Cerebellar nuclear complex (tissue), 1 donor: ENCODE measurements at places on chromosomes 1 and 21.

- DNase-seq = no peak
Measured at GRCh38 chr1:11134898-11135266, 35.2 kb upstream of the EXOSC10 start.

DNA sequence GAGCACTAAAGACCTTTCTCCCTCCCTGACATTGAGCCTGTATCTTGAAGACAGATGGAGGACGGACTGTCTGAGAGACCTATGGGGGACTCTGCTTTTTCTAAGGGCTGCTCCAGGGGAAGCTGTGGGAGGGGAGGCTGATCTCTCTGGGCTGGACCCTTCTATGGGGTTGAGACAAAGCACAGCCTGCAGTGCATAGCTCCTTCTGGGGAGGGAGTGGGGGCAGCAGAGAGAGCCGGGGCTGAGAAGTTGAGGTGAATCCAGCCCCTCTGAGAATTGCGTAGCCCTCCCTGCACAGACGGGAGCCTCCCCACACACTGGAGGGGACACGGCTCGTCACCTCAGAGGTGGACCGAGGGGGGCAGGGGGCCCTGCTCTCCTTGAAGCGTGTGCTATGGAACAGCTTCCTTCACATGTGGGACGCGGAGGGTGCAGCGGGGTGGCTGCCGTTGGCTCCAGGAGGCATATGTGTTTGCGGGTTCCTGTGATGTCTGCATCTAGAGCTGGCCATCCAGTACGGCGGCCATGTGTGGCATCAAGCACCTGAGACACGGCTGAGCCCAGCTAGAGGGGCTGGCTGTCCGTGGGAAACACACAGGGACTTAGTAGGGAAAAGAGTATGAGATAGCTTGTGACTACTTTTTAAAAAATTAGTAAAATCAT is 299.1 kb downstream of the CAMTA1 start:
- no peak for DNase-seq

DNA sequence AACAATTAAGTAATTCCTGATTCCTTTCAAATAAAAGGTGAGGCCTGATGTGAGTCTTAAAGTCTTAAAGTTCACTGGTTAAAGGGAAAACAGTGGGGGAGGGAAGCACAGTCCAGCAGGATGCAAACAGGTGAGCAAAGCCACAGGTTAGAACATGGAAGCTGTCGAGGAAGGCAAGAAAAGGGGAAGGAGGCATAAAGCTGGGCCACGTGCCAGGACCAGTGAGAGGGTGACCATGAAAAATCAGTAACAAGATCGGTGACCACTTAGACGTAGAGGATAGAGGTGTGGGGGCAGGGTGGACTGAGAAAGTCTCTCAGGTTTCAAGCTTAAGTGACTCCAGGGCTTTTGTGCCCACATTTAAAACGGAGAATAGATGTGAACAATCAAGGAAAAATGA is 231.3 kb downstream of the SETD4 start:
- DNase-seq = no peak

GRCh38 chr1:6414443-6414844 is 5.3 kb downstream of the HES2 start:
- DNase-seq = no peak

GRCh38 chr1:6294080-6294889 is 33.4 kb upstream of the GPR153 start:
- no peak for DNase-seq

- DNase-seq = no peak
Measured at GRCh38 chr21:42679319-42680057, 26.1 kb downstream of the PDE9A start.

GRCh38 chr1:242239398-242239797 is 240.5 kb upstream of the MAP1LC3C start:
- DNase-seq = no peak

DNA sequence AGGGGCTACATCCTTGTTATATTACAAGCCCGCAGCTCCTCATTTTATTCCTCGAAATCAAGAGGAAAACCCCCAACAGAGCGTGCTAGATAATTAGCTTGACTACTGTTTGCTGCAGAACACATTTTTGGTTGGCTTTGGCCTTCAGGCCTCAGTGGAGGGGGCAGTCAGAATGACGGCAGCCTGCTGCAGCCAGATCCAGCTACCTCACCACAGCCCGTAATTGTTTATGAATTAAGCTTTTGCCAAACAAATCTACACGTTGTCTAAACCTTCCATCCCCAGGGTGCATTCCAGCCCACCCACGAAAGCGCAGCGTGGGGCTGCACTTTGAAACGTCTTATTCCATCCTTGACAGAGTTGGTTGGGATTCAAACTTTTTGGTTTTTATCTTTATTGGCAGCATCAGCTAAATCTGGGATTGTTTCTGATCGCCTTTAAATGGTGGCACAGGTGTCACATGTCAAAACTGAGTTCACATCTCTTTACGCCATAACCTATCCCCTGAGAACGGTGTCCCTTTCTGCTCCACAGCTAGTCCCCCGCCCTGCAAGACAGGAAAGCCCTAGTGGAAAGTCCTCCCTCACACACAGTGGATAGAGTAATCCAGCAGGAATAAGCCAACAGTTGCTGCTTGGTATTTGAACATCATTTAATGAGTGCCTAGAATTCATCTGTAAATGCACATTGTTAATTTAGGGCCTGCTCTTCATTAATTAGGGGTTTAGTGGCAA is 195.5 kb downstream of the LMO4 start:
- no peak for DNase-seq

DNA sequence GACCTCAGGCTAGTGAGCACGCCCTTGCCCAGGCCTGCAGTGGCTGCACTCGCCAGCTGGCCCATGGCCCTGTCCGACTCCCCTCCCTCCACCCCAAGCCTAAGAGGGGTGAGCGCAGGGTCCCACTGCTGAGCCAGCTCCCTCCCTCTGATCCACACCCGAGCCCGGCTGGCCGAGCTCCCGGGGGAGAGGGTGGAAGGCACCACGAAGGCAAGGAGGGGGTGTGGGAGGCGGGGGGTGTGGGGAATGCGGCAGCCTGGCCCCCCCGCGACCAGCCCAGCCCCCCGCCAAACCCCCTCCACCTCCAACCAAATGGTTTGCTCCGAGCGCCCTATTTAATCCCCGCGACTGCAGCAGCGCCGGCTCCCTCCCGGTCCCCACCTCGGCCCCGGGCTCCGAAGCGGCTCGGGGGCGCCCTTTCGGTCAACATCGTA is at the start of gene CADM3:
Gene CADM3 (plus strand): TSS at position 362 of the 434 bp plus-strand sequence. CDS start 151 bp downstream, outside the sequence.
- no peak for DNase-seq

DNA sequence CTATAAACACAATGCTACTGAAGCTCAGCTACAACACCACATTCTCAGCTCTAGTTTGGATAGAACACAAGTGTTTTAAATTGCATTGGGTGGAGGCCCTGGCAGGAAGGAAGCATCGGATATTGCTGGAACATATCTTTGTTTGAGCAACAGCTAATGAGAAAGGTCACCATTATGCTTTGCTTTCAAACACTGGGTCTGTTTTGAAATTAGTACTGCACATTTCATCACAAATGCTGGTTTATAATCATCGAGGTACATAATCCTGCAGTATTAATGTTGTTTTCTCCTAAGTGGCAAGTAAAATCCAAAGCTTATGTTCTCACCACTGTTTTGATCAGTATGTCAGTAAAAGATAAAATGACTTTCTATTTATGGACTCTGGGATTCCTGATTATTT is 61.5 kb upstream of the ARHGAP29 start:
- no peak for DNase-seq

DNA sequence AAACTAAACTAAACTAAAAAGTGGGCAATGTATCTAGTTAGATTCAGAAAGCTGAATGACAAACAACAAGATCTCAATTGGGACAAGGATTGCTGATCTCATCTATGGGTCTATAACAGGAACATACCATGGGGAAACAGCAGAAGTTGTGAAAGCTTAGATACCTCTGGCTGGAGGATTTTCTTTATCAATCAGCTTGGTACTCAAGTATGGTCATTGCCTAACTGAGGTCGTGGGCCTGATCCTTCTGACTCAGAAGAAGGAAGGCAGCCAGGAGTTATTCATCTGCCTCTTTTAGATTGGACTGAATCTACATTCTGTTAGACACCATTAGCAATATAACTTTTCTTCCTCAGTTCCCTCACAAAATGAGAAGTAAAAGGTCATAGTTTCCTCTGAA is 39.7 kb downstream of the DNTTIP2 start:
- no peak for DNase-seq

DNA sequence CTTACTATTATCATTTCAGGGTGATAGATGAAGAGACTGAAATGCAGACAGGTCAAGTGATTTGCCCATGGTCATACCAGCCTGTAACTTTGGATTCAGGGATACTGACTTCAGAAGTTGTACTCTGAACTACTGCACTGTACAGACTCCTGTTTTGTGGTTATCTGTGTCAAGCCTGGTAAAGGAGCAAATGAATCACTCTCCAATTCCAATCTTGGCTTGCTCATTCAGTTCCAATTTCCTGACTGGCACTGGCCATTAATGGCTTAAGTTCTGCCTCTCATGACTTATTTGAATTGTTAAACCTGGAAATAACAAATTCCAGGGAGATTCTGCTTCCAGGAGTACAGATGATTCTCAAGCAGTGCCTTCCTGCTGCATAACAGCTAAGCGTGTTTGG is 45.4 kb upstream of the PLD5 start:
- DNase-seq = no peak

DNA sequence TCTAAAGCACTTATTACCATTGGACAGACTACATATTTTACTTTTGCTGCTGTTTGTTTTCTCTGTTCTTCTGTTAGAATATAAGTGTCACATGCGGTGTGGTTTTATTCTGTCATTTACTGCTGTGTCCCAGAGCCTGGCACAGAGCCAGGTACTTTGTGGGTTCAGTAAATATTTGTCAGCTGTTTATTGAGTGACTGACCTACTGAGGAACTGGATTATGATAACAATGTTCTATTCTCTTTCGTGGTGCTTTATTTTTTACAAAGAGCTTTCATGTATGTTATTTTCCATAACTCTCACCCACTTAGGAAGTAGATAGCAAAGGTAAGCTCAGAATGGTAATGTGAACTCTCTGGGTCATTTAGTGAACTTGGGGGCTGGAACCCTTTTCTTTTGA is 118.8 kb downstream of the RWDD3 start:
- DNase-seq = no peak

GRCh38 chr21:15060543-15061175 is 4.1 kb downstream of the NRIP1 start:
- no peak for DNase-seq

GRCh38 chr21:43632373-43632905 is 26.8 kb downstream of the HSF2BP start:
- no peak for DNase-seq

DNA sequence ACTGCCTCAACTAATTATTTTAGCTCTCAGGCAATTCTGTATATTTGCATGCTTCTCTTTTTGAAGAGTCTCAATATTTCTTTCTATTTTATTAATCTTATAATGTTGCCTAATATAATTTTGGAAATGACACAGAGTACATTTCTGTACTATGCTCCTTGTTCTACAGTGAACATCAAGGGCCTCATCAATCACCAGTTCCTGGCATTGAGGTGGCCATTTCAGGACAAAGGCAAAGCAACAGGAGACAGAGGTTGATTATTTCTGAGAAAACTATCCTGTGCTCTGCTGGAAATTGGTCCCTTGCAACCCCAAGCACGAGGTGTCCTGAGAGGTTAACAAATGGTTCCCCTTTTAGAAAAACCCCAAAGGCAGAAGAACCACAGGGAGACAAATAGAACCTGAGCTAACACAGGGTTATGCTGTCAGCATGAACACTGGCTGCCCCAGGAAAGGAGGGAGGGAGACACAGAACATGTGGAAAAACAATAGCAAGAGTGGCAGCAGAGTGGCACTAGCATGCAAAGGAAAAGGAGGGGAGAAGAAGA is 63.9 kb upstream of the VAV3 start:
- DNase-seq = no peak

GRCh38 chr21:31254131-31254530 is 89.9 kb downstream of the TIAM1 start:
- no peak for DNase-seq

DNA sequence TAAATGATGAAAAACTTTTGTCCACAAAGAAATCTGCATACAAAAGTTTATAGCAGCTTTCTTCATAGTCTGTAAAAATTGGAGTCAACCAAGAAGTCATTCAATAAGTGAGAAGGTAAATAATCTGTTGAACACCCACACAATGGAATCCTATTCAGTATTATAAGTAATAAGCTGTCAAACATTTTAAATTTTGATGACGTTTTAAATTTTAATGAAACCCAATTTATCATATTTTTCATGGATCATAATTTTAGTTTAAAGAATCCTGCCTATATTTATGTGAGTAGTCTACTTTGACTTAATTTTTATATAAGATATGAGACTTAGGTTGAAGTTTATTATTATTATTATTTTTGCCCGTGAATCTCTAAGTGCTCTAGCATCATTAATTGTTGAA is 20.0 kb downstream of the OR10J1 start:
- DNase-seq = no peak

- DNase-seq = no peak
Measured at GRCh38 chr21:36436829-36437744, 42.8 kb downstream of the CLDN14 start.

- no peak for DNase-seq
Measured at GRCh38 chr21:41810597-41810932, 43.7 kb upstream of the RIPK4 start.

DNA sequence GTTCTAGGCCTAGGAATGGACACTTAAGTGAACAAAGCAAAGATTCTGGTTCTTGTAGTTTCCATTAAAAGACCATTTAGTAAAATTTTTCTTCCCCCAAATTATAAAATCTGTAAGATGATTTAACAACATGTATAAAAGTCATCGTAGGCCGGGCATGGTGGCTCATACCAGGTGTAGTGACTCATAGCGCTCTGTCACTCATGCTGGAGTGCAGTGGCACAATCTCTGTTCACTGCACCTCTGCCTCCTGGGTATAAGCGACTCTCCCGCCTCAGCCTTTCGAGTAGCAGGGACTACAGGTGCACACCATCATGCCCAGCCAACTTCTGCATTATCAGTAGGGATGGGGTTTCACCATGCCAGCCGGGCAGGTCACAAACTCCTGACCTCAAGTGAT is 9.1 kb downstream of the ASPM start:
- DNase-seq = no peak

DNA sequence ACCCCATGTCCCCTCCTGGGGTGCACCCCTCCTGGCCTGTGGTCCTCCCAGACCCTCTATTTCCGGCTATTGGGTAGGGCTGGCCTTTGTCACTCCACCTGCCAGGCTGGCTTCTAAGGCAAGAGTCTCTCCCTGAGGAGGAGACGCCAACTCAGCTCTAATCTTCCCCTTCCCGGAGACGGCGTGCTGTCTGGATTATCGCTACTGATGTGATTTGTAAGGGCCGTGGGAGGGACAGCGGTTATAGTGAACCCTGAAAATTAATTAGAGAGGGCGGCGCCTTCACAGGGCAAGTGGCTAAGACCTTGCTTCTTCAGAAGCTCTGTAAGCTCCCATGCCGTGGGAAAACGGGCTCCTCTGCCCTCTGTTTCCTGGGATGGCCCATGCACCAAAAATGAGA is 207.0 kb upstream of the VAMP3 start:
- DNase-seq = no peak

DNA sequence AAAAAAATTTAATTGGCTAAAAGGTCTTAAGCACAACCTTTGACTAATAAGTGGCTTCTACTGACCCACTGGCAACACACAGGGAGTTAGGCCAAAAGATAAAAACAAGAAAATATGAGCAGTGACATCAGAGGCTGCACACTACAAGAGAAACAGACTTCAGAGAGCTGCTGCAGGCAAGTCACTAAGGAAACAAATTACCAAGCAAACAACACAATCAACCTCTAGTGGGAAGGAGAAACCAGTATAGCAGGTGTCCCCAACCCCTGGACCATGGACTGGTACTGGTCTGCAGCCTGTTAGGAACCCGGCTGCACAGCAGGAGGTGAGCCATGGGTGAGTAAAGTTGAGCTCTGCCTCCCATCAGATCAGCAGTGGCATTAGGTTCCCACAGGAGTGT is 20.8 kb upstream of the ENSA start:
- no peak for DNase-seq

- no peak for DNase-seq
Measured at GRCh38 chr1:153210206-153210605, 7.0 kb downstream of the LELP1 start.
